ENCODE measurements at places on chromosomes 16 and 17. TPM values are rescaled to one million over a fixed set of nuclear protein-coding genes. Genes with fewer than 3 reads are reported as not detected.

The ZNF750 gene
- total RNA-seq: not detected

The SLC47A1 gene
- 20.1 TPM for total RNA-seq

The MMP25 gene
- 1.3 TPM for total RNA-seq

The RAB11FIP4 gene
- 1.2 TPM for total RNA-seq

The MSLN gene
- 3.7 TPM for total RNA-seq

The KRTAP1-5 gene
- not detected for total RNA-seq

The SLC12A3 gene
- not detected for total RNA-seq

The EXOC7 gene
- 58.5 TPM for total RNA-seq

The IGFALS gene
- not detected for total RNA-seq

The ODAD4 gene
- total RNA-seq: 1.2 TPM

The EIF1 gene
- 1,467 TPM for total RNA-seq

The AXIN1 gene
- 32.4 TPM for total RNA-seq

The OTOP2 gene
- total RNA-seq: not detected

The C17orf78 gene
- not detected for total RNA-seq

The TP53TG3B gene
- total RNA-seq: not detected

The UBALD1 gene
- total RNA-seq: 67.4 TPM

The AMZ2 gene
- 106 TPM for total RNA-seq

The MSRB1 gene
- total RNA-seq: 42.2 TPM

The ICAM2 gene
- total RNA-seq: 0.07 TPM

The CACNG1 gene
- 0.22 TPM for total RNA-seq

The SLC9A5 gene
- total RNA-seq: 1.7 TPM

The ARHGDIG gene
- 3.1 TPM for total RNA-seq

The FBXW10 gene
- 1.1 TPM for total RNA-seq

The CA7 gene
- total RNA-seq: not detected

The CCDC78 gene
- total RNA-seq: 3.4 TPM

The PHB1 gene
- 424 TPM for total RNA-seq

The PMFBP1 gene
- total RNA-seq: 0.16 TPM

The SLC2A4 gene
- total RNA-seq: 0.35 TPM

The CWC25 gene
- 20.3 TPM for total RNA-seq

The TMEM98 gene
- 48.6 TPM for total RNA-seq

The SARM1 gene
- total RNA-seq: 5.6 TPM

The SLC5A10 gene
- total RNA-seq: 0.17 TPM

The SPSB3 gene
- 19.3 TPM for total RNA-seq

The SLC16A13 gene
- 8.7 TPM for total RNA-seq

The EFCAB5 gene
- 0.63 TPM for total RNA-seq

The CYB561 gene
- total RNA-seq: 36.7 TPM

The FOXO3B gene
- total RNA-seq: 4.2 TPM

The TSPAN10 gene
- total RNA-seq: 5.4 TPM

The PRM3 gene
- not detected for total RNA-seq

The LPO gene
- 0.07 TPM for total RNA-seq

The GCGR gene
- 0.46 TPM for total RNA-seq

The FSCN2 gene
- total RNA-seq: 1.6 TPM

The MT1A gene
- total RNA-seq: 30.1 TPM
